ENCODE measurements at places on chromosomes 4 and X. TPM values are rescaled to one million over a fixed set of nuclear protein-coding genes. Genes with fewer than 3 reads are reported as not detected.

The RASL11B gene
- 0.34 TPM for total RNA-seq

The KCNE5 gene
- not detected for total RNA-seq

The DCAF8L2 gene
- total RNA-seq, result not detected

GRCh38 chr4:187598196-187598595, 397.4 kb upstream of the ZFP42 start:
- no peak for DNase-seq

The NAP1L5 gene
- 1.8 TPM for total RNA-seq

The CTAG1B gene
- not detected for total RNA-seq

GRCh38 chr4:55176497-55176896, 51.1 kb upstream of the KDR start:
- DNase-seq, result no peak

DNA sequence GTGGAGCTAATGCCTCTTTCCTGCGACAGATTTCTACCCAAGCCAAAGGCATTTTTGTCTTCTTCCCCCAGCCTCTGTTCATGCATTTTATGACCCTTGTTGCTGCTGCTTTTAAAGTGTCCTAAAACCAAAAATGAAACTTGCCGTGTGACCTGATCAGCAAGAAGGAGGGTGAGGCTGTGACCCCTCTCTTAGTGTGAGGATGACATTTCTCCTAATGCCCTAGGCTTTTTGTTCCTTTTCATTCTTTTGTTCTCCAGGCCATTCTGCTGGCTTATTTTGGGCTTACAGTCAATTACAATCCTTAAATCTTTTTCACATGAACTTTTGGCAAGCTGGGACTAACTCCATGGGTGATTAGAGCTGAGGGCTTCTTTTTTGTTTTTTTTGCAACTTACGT, 34.4 kb downstream of the PTTG2 start:
- no peak for DNase-seq

GRCh38 chrX:121641560-121641959, 594.1 kb downstream of the GLUD2 start:
- no peak for DNase-seq

DNA sequence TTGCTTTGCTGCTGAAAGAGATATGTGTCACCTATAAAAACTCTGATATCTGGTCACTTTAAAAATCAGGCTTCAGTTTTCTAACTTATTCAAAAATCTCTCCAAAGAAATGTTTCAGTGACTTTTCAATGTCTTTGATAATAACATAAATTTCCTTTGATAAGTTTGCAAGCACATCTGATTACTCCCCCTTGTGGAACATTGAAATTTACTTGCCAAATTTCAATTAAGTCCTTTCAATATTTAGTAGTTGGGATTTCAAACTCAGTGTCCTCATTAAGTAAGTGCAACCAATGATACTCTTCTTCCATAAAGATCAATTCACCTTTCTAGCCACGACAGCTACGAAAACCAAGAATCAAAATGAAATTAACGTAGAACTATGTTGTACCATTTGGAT, 151.3 kb upstream of the FAM47C start:
- DNase-seq, result no peak

GRCh38 chrX:154097003-154097588, 421 bp downstream of the MECP2 start:
- DNase-seq, result no peak

DNA sequence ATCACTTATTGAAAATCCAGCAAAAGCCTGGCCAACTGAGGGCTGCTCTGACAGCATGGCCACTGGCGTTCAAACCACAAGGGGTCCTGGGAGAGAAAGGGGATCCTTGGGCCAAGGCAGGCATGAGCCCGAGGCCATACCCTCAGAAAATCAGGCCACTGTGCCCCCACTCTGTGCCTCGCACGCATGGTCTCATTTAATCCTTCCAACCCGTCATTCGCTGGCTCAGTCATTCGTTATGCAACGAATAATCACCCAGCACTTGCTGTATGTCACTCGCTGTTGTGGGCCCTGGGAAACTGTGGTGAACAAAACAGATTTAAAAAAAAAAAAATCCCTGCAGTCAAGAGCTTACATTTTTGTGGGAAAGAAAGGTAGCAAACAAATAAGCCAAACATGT, 112.7 kb downstream of the BCOR start:
- DNase-seq, result no peak

GRCh38 chrX:19156186-19156585, 33.9 kb upstream of the ADGRG2 start:
- no peak for DNase-seq

DNA sequence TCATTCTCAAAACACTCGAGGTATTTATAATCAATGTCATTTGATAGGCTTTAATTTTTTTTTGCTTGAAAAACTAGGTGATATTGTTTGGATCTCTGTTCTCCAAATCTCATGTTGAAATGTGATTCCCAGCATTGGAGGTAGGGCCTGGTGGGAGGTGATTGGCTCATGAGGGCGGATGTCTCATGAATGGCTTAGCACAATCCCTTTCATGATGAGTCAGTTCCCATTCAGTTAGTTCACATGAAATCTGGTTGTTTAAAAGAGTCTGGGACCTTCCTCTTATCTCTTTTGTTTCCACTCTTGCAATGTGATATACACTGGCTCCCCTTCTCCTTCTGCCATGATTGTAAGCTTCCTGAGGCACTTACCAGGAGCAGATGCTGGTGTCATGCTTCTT, 638.7 kb downstream of the DMD start:
- no peak for DNase-seq

DNA sequence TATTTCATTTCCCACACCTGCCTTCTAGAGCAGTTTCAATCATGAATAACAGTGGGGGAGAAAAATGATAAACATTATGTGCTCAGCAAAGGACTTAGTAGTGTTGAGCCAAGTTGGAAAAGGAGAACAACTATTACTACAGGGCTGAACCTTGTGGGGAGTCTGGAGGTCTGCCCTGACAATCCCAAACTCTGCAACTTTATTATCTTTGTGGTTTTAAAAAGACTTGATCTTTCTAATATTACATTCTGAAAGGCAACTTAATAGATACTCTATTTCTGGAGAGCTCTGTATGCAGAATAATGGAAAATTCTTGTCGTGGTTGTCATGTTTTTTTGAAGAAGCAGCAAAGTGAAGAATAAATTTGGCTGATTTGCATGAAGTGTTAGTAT, 116.1 kb downstream of the SPCS3 start:
- no peak for DNase-seq

The HPSE gene
- total RNA-seq, result 12.6 TPM

GRCh38 chr4:38531141-38531727, 132.8 kb upstream of the KLF3 start:
- no peak for DNase-seq

DNA sequence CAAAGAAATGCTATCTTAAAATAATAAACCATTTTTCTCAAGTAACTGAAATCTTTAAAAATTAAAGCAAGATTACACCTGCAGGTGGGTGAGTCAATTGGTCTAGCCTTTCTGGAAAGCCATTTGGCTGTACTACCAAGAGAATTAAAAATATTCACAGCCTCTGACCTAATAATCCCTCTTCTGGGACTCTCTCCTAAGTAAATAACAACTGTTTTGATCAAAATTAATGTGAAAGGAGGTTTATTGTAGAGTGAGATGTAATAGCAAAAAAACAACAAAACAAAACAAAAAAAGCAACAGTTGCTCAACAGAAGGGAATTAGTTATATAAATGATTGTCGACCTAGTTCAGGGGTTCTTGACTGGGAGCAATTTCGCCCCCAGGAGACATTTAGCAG, 89.0 kb downstream of the GEMIN8 start:
- no peak for DNase-seq

- no peak for DNase-seq
Measured at GRCh38 chr4:164659765-164660164, 94.2 kb upstream of the SMIM31 start.

- no peak for DNase-seq
Measured at GRCh38 chrX:17375637-17376430, 834 bp downstream of the NHS start.

DNA sequence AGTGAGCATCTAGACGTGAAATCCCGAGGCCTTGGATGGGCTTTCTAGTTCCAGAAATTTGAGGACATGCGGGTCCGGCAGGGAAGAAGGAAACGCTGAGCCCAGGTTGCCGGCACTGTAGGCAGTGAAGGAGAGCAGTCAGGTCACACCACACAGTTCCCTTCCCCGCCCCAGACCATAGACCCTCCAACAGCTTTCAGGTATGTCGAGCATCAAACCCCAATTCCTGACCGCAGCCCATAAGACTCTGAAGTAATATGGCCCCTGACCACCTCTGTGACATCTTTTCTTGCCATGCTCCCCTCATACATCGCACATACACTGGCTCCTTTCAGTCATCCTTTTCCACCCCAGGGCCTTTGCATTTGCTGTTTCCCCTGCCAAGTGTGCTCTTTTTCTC, 23.0 kb downstream of the RTL5 start:
- DNase-seq, result no peak

The USP51 gene
- total RNA-seq, result not detected

GRCh38 chr4:59039046-59039445, 1928.9 kb upstream of the IGFBP7 start:
- DNase-seq, result no peak

DNA sequence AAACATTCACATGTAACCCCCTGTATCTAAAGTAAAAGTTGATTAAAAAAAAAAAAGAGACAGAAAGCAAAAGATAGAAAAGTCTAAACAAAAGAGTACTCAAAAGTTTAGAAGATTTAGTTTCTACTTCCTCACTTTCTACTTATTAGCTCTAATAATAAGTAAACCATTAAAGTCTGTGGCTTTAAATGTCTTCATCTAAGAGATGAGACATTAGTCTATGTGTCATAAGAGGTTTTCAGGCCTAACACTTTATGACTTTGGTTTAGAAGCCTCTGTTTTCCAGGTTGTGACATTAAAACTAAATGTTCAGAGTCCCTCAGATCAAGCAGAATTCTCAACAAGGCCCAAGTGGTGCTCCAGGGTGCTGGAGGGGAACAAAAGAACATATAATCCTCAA, 42.2 kb upstream of the GUCY1A1 start:
- no peak for DNase-seq

The RTL5 gene
- 2.5 TPM for total RNA-seq

- no peak for DNase-seq
Measured at GRCh38 chrX:47683184-47683828, 24.3 kb upstream of the UXT start.

- no peak for DNase-seq
Measured at GRCh38 chrX:122943918-122944317, 240.2 kb upstream of the GRIA3 start.

The AFM gene
- total RNA-seq, result not detected

GRCh38 chrX:110044346-110045249, 41.7 kb downstream of the TMEM164 start:
- no peak for DNase-seq

The CYBB gene
- total RNA-seq, result 0.59 TPM

The LCORL gene
- total RNA-seq, result 18.0 TPM

DNA sequence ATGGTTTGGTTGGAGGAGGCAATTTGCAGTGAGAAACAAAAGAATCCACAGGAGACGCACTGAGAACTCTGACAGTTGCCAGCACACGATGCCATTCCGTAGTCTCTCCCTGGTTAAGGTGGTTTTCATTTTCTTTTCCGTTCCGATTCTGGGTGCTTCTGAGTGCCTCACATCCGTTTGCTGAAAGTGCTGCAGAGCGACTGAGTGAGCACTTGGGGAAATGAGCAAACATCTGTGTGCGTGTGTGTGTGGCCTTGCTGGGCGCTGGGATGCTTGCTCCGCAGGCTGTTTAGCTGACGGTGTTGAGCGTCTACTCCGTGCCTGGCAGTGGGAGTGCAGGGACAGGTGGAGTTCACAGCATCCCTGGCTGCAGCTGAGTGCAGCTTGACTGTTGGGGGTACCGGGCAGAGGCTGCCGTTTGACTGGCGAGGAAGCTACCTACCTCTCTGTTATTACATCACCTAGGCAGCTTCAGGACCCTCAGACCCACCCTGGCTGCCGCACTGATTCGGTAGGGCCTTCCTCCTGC, 49.3 kb downstream of the SORCS2 start:
- DNase-seq, result no peak

The LRCH2 gene
- not detected for total RNA-seq

DNA sequence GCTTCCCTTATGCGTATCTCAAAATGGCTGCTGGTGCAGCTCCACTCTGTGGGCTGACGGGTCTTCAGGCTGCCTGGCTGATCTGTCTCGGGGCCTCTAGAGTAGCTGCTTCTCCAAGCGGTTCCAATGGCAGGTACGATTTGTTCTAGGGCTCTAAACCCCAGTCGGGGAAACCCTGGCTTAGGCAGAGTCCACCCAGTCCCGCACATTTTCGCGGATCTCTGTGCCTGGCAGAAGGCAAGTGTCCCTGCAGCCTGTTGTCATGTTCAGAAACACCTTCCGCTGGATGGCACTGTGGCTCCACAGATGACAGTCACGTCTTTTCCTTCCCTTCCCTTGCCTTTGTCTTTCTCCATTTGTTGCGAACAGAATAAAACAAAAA, 54.4 kb downstream of the NBDY start:
- no peak for DNase-seq

DNA sequence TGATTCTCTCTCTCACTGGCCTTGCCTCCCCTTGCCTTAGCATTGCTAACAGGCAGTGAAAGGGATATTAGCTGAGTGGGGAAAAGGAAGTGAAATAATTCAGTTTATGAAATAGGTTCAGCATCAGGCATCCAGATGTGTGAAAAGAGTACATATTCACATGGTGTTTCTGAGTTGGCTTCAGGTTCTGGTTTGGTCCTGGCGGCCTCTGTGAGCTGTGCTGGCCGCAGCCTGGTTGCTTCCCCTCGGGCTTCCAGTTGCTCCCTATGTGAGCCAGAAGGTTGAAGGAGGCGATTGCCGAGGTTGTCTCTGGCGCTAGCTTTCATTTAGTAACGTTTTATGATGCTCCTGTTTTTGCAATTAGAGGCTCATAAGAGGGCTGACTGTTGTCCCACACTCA, 99.1 kb upstream of the TLR2 start:
- DNase-seq, result no peak

Measured in HCT116 (cell line).